ENCODE measurements at places on chromosomes 11 and 22.

GRCh38 chr22:45210174-45210573, 30.5 kb downstream of the KIAA0930 start:
- no peak overlapping the region for H3K27ac ChIP-seq
- H3K36me3 ChIP-seq, result peaks cover 5% of the 10 kb centered on the region
- no peaks in the 10 kb centered on the region for H3K27me3 ChIP-seq
- H3K4me1 ChIP-seq, result peaks cover 8% of the 10 kb centered on the region

- H3K4me3 ChIP-seq, result no peak overlapping the region
- peaks cover 6% of the 10 kb centered on the region for H3K36me3 ChIP-seq
- peaks cover 31% of the 10 kb centered on the region for H3K4me1 ChIP-seq
- H3K27ac ChIP-seq, result no peak overlapping the region
These were observed 50.0 kb downstream of the PIK3C2A start for GRCh38 chr11:17157761-17158160.

DNA sequence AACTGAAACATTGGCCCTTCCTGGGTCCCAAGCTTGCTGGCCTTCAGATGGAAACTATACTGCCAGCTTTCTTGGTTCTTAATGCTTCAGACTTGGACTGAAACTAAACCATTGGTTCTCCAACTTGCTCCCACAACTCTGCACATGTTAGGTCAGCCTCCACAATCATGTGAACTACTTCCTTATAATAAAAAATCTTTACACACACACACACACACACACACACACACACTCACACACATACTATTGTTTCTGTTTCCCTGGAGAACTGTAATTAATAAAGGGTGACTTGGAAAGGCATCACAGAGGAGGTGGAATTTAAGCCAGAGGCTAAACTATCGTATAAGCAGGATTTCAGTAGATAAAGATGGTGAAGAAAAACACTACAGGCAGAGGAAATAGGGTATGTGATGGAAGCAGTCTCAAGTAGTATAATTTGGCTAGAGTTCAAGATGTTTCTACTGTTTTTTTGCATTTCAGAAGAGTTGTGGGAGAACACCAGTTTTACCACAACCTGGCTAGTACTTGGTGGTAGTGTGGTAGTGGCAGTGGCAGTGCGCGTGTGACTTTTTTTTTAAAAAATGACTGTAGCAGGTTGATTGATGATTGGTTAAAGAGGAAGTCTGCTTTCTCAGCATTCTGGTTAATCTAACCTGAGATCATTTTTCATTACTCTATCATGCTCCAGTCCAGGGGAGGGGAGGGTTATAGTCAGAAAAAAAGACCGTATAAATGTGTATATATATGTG, 70.1 kb downstream of the PDE3B start:
- H3K36me3 ChIP-seq, result peaks cover 12% of the 10 kb centered on the region
- no peaks in the 10 kb centered on the region for H3K27me3 ChIP-seq
- peak; percentile 36 for DNase-seq

- no peaks in the 10 kb centered on the region for H3K4me1 ChIP-seq
- no peak for DNase-seq
- H3K27me3 ChIP-seq, result no peaks in the 10 kb centered on the region
- H3K27ac ChIP-seq, result no peak overlapping the region
- H3K36me3 ChIP-seq, result no peaks in the 10 kb centered on the region
These were observed 34.8 kb upstream of the TTC12 start for GRCh38 chr11:113279591-113279990.

- peak overlapping the region; percentile 85 for H3K4me3 ChIP-seq
- peaks cover 19% of the 10 kb centered on the region for H3K4me1 ChIP-seq
These were observed 347 bp downstream of the MN1 start for GRCh38 chr22:27801202-27801615.

DNA sequence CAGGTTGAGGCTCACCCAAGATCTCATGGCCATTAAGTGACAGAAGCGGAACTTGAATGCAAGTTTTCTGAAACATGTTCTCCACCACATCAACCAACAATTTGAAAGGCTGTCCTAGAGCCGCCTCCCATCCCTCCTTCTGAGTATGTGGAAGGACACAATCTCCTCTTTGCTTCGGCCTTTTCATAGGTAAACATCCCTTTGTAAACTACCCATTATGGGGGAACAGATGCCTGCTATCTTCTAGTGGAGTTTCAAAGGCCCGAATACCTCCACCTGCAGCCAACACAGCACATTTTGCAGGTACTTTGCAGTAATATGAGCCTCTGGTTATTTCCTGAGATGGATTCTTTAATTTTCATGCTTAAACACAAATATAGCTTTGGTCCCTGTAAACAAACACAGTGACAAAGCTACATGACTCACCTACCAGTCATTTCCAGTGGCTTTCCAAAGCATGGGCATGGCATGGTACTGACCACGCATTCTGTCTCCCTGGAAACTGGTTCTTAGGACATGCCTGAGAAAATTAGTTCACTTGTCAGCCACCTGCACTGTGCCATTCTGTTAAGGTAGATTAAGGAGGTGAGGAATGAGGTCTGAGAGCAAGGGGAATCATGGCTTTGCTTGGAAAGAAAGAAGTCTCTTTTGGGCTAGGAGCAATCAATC, 60.2 kb downstream of the EHF start:
- H3K27ac ChIP-seq, result no peak overlapping the region
- DNase-seq, result no peak
- peaks cover 3% of the 10 kb centered on the region for H3K36me3 ChIP-seq
- no peak overlapping the region for H3K4me3 ChIP-seq
- no peaks in the 10 kb centered on the region for H3K4me1 ChIP-seq

- no peak overlapping the region for H3K4me3 ChIP-seq
- peaks cover 1% of the 10 kb centered on the region for H3K27me3 ChIP-seq
- H3K27ac ChIP-seq, result no peak overlapping the region
- no peak for DNase-seq
- H3K4me1 ChIP-seq, result peaks cover 1% of the 10 kb centered on the region
These were observed 18.4 kb downstream of the SLCO2B1 start for GRCh38 chr11:75169101-75169885.

DNA sequence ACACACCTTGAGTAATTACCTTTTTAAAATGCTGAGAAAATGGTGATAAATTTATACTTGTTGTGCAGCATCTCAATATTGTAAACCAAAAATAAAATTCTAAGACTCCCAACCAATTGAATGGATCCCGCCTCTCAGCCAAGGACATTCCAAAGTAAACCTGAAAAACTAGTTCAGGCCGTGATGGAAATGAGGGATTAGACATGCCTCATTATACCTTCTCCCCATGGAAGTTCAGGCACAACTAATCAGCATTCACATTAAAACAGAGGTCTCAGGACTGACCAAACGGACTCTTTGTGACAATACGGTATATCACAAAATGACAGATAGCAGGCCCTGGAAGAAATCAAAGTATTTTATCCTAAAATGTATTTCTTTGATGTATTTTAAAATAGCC, 907.4 kb upstream of the RAG2 start:
- no peak for DNase-seq
- no peaks in the 10 kb centered on the region for H3K27me3 ChIP-seq
- no peak overlapping the region for H3K4me3 ChIP-seq
- no peaks in the 10 kb centered on the region for H3K4me1 ChIP-seq
- H3K27ac ChIP-seq, result no peak overlapping the region

DNA sequence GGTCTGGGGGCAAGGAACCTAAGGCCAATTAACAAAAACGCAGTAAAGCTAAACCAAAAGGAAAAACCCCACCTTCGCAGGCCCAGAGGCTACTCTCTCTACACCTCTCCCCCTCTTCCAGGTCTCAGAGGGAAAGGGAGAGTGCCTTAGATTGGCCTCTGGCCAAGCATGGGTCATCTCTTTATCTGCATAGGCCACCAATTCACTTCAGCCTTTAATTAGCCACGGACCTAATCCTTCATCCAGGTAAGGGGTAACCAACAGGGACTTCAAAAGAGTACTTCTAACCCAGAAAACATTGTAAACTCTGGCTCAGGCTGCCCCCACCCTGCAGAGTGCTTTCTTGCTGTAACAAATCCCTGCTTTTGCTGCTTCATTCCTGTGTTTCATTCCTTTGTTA, 9.4 kb downstream of the VSTM5 start:
- peaks cover 8% of the 10 kb centered on the region for H3K27me3 ChIP-seq
- no peak for DNase-seq
- H3K4me3 ChIP-seq, result no peak overlapping the region
- peaks cover 1% of the 10 kb centered on the region for H3K4me1 ChIP-seq
- H3K27ac ChIP-seq, result no peak overlapping the region

DNA sequence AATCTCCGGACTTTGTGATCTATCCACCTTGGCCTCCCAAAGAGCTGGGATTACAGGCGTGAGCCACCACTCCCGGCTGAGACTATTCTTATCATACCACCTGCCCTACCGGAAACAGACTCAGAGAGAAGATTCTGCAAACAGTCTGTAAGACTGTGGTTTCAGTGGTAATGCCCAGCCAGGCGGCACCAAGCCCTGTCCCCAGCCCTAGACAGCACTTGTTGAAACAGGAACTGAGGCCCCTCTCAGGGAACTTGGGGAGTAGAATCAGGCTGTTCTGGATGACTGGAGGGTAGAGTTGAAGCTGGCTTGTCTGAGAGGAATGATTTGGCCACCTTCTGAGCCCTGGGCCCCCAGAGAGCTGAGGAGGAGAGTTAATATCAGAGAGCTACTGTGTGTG, 1.3 kb upstream of the INSC start:
- no peak for DNase-seq
- no peaks in the 10 kb centered on the region for H3K36me3 ChIP-seq
- H3K4me1 ChIP-seq, result peaks cover 10% of the 10 kb centered on the region
- peaks cover 46% of the 10 kb centered on the region for H3K27me3 ChIP-seq
- H3K4me3 ChIP-seq, result peak overlapping the region; percentile 65

DNA sequence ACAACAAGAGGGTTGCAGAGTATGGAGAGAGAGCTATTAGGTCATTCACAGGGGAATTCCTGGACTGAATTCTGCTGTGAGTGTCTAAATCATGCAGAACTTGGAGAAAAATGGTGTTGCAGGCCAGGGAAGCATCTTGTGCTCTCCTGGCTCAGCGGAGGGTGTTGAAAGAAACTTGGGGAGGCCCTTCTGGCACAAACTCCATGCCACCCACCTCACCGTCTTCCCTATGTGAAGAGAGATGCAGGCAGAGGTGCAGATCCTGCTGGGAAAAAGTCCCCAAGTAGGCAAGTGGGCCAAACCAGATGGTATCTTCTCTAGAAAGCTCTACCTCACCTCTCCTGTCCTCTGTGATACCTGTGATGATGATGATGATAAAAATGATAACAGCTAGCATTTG, 604.3 kb upstream of the API5 start:
- H3K36me3 ChIP-seq, result peaks cover 3% of the 10 kb centered on the region
- H3K27ac ChIP-seq, result no peak overlapping the region
- H3K4me1 ChIP-seq, result no peaks in the 10 kb centered on the region
- H3K4me3 ChIP-seq, result no peak overlapping the region
- DNase-seq, result no peak
- H3K27me3 ChIP-seq, result no peaks in the 10 kb centered on the region

GRCh38 chr22:28594797-28595462, 84.7 kb downstream of the TTC28 start:
- DNase-seq, result no peak
- no peaks in the 10 kb centered on the region for H3K36me3 ChIP-seq
- H3K27ac ChIP-seq, result no peak overlapping the region
- peaks cover 5% of the 10 kb centered on the region for H3K27me3 ChIP-seq
- H3K4me1 ChIP-seq, result no peaks in the 10 kb centered on the region

Measured in effector memory CD8-positive, alpha-beta T cell (primary cell).